ENCODE measurements at places on chromosomes 5 and 9.
A peak's percentile ranks its signal among the peaks of the same experiment; 100 is the strongest.

- DNase-seq, result no peak
Measured at GRCh38 chr5:178349625-178350353, 117.2 kb upstream of the PHYKPL start.

GRCh38 chr5:141403387-141403786 is 809 bp downstream of the PCDHGA9 start:
- DNase-seq, result no peak

DNA sequence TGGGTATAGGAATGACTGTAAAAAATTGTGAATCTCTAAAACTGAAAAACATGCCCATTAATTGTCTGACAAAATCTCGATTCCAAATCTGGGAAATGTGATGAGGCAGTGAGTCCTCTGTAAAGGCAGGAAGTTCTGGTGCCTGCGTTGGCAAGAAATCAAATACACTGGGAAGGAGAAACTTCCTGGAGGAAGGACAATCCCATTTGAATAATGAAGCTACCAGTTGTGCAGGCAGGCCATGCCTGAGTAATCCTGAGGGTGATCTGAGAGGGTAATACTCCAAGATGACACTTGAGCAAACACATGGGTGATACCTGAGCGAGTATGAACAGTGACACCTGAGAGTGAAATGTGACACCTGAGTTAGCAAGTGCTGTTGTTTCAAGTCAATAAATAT is 49.7 kb downstream of the KIF24 start:
- no peak for DNase-seq

- DNase-seq, result no peak
Measured at GRCh38 chr5:174097486-174098185, 52.1 kb downstream of the NSG2 start.

DNA sequence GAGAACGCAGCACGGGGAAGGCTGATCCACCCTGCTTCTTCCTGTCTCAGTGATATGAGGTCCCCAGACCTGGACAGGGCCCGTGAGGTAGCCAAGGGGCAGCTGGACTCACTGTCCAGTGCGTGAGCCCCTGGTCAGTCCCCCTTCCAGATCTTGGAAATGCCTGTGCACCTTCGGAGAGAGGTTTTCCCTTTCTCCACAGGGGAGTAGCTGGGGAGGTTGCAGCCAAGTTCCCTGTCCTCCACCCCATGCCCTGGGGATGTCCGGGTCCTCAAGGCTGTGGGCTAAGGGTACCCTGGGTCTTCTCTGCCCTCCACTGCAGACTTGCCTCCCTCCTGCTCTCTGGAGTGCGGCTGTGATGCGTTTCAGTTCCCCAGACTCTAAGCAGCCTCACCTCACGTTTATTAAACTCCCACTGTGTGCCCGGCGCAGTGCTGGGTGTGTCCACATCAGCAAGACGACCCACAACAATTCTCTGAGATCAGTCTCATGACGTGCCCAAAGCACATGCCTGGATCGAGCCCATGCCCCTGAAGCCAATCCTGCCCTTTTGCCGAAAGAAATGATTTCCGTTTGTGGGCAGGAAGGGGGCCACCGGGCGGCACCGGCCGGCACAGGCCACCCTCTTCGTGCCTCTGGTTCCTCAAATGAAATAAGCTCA is 101.3 kb upstream of the PHYKPL start:
- DNase-seq, result peak; percentile 8

- DNase-seq, result no peak
Measured at GRCh38 chr5:91361055-91361701, 21.9 kb downstream of the ARRDC3 start.

DNA sequence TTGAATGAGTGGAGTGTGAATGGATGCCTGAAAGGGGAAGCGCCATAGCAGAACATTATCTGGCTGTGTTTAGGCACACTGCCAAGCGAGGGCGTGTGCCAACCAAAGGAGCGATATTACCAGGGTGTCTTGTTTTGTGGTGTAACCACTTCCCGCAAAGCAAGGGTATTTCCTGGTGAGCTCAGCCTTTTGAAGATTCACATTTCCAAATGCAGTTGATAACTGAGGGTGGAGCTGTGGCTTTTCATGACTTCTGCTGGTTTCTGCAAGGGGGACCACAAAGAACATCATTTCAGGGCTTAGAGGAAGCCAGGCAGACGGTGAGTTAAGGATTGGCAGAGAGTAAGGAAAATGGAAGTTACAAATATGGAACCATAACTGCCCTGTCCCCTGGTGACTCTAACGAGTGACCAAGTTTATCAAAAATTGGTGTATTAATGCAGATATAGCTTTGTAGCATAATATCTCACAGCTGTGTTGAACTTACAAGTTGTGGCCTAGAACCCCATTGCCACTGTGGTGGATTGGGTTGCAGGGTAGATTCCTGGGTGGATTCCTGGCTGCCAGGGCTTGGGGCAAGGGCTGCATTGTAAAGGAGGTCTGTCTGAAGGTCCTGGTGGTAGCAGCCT is 71.4 kb downstream of the RALGPS1 start:
- no peak for DNase-seq

GRCh38 chr9:129873563-129874190 is 38.4 kb downstream of the USP20 start:
- no peak for DNase-seq

- DNase-seq, result no peak
Measured at GRCh38 chr9:125425170-125425897, 163.7 kb downstream of the GAPVD1 start.

DNA sequence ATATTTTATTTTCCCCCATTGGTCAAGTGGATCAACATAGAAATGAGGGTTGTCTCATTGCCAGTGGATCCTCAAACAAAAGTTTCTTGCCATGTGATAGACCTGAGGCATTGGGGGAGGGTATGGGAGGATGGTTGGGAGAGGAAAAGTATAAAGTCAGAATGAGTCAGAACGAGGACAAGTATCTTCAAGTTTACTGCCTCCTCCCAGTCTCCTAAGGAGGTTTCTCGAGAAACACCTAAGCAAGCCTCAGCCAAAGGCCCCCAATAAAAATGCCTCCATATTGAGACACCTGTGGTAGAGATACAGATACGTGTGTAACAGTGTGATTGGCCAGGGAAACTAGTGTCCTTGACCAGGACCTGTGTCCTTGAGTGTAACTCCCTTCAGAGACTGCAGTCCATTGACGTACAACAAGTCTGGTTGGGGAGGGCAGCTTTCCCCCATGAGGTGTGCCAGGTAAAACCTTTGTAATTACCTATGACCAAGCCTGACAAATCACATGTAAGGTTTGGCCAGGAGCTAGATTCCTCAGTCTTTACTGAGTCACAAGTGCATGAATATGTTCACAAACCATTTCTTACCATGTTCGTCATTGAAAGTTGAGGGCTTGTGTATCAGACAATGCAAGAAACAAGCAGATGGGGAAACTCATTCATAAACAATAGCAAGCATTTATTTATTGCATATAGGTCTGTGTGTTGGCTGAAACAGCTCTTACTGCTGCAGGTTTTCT is 198.6 kb upstream of the SH3GL2 start:
- no peak for DNase-seq

DNA sequence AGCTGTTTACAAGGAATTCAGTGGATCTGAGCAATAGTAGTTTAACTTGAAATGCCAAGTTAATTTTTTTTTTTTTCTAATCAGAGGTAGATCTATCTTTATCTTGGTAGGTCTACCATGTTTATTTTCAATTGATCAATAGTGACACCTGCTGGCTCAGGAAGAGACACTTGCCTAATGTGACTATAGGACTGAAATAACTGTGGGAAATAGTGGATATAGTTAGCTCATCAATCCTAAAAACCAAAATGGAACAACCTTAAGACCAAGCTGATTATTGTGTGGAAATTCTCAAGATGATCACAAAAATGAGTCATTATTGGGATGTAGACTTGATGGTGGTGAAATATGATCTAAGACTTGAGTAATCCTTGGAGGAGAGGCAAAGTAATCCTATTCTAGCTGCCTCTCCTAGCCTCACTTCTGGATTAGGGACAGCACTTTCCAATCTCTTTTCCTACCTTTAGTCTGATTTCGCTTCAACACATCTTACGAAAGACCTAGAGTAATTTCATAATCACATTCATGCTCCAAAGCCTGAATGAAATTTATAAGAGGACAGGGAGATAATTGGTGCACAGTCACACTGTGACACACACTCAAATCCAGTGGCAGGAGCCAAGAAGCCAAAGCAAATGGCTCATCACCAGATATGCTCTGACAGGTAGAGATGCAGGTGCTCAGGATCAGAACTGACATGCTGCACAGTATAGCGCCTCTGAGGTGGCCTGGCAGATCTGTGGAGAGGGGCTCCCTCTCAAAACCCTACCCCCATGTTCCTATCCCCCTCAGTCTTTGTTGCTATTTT is 156.3 kb downstream of the HMHB1 start:
- no peak for DNase-seq

- no peak for DNase-seq
Measured at GRCh38 chr5:71503536-71503935, 48.1 kb downstream of the BDP1 start.

DNA sequence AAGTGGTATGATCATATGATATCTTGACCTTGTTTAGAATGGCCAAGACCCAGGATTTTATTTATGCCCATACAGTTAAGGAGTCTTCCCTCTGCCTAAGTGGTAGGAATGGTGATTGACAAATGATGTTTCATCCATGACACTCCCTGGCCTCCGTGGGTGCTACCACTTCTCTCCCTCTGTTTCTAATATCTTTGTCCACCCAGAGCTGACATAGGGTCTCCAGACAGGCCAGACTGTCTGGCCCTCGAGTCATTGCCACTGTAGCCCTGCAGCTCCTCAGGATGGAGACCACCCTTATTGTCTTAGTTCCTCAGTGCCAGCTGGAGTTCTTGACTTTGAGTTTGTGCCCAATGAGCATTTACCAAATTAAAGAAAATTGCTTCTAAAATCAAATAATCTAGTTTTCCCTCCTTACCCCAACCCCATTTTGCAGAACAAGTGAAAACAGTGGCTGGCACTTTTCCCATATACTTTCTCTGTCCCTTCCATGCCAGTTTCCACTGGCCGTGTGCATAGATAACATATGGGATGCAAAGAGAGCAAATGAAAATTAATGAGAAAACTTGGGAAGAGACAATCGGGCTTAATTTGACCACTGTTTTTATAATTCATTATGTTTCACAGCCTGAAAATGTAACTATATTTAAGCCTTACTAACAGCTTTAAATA is 235.7 kb downstream of the NSG2 start:
- no peak for DNase-seq

DNA sequence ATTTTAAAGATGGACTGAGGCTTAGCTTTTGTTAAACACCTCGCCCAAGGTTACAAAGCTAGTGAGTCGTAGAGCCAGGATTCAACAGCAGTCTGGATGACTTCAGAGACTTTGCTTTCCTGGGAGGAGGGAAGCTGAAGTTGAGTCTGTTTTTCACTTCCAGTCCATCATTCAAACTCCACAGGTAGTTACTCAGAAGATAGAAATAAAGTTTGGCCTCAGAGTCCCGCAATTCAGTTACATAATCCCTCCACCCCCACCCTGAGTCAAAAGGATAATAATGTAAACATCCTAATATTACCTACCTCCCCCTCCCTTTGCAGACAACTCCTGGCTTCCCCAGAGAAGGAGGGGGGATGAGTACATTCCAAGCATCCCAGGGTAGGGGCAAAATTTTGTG is 8.1 kb downstream of the HBEGF start:
- DNase-seq, result no peak

DNA sequence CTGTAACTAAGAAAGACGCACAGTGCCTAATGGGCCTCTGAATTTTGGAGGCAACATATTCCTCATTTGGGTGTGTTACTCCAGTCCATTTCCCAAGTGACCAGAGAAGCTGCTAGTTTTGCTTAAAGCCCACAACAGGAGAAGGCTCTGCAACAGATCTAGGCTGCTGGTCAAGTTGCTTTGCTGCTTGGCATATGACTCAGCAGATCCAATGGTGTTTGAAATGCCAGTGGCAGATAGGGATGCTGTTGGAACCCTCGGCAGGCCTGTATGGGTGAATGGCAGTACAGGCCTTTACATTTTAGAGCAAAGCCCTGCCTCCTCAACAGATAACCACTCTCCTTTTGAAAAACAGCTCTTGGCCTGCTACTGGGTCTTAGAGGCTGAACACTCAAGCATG is 36.2 kb upstream of the ROR2 start:
- no peak for DNase-seq

- DNase-seq, result peak; percentile 41
Measured at GRCh38 chr9:85332487-85332886, 409.3 kb downstream of the AGTPBP1 start.
